ENCODE measurements at places on chromosomes 12 and 14. TPM values are rescaled to one million over a fixed set of nuclear protein-coding genes. Genes with fewer than 3 reads are reported as not detected.

FAM186B gene
- 0.12 TPM for total RNA-seq

ANGEL1 gene
- 4.9 TPM for total RNA-seq

A2M gene
- 1.2 TPM for total RNA-seq

PDZRN4 gene
- not detected for total RNA-seq

DIO3 gene
- total RNA-seq = not detected

HCAR1 gene
- total RNA-seq = 0.35 TPM

CRIP2 gene
- 148 TPM for total RNA-seq

ANKRD33 gene
- total RNA-seq = not detected

CABP1 gene
- 0.82 TPM for total RNA-seq

TAS2R9 gene
- not detected for total RNA-seq

SLC8B1 gene
- 10.8 TPM for total RNA-seq

ADAMTS20 gene
- not detected for total RNA-seq

CKAP4 gene
- total RNA-seq = 229 TPM

INSM2 gene
- total RNA-seq = not detected

RAD51AP1 gene
- total RNA-seq = 0.23 TPM

IL26 gene
- total RNA-seq = 0.35 TPM

ADAM21 gene
- 0.75 TPM for total RNA-seq

LBHD2 gene
- total RNA-seq = not detected

DPY19L2 gene
- total RNA-seq = 1.3 TPM

SDR9C7 gene
- total RNA-seq = not detected

VWF gene
- 0.75 TPM for total RNA-seq

CCDC196 gene
- total RNA-seq = not detected

RTL1 gene
- not detected for total RNA-seq

FAM161B gene
- total RNA-seq = 2.8 TPM

CACNA2D4 gene
- total RNA-seq = not detected

ARHGEF25 gene
- 23.8 TPM for total RNA-seq

ACOT2 gene
- 15.2 TPM for total RNA-seq

NYNRIN gene
- 9.0 TPM for total RNA-seq

FOXN4 gene
- not detected for total RNA-seq

PAPLN gene
- total RNA-seq = 2.4 TPM

LIN7A gene
- total RNA-seq = 1.5 TPM

SLC38A4 gene
- total RNA-seq = 0.35 TPM

GALNT8 gene
- not detected for total RNA-seq

KRT72 gene
- total RNA-seq = not detected

NELL2 gene
- total RNA-seq = not detected

SMIM41 gene
- 0.15 TPM for total RNA-seq

GMFB gene
- 79.5 TPM for total RNA-seq

RFLNA gene
- total RNA-seq = 6.8 TPM

GSG1 gene
- total RNA-seq = 1.2 TPM

RPGRIP1 gene
- under 0.01 TPM for total RNA-seq

SOAT2 gene
- not detected for total RNA-seq

TAS2R31 gene
- 1.2 TPM for total RNA-seq

SALL2 gene
- 2.0 TPM for total RNA-seq

ISCA2 gene
- total RNA-seq = 6.4 TPM

Measured in smooth muscle cell of the coronary artery (primary cell).